Panc1 (cell line): ENCODE measurements at places on chromosomes 2 and 18. TPM values are rescaled to one million over a fixed set of nuclear protein-coding genes. Genes with fewer than 3 reads are reported as not detected.
A peak's percentile ranks its signal among the peaks of the same experiment; 100 is the strongest.

DNA sequence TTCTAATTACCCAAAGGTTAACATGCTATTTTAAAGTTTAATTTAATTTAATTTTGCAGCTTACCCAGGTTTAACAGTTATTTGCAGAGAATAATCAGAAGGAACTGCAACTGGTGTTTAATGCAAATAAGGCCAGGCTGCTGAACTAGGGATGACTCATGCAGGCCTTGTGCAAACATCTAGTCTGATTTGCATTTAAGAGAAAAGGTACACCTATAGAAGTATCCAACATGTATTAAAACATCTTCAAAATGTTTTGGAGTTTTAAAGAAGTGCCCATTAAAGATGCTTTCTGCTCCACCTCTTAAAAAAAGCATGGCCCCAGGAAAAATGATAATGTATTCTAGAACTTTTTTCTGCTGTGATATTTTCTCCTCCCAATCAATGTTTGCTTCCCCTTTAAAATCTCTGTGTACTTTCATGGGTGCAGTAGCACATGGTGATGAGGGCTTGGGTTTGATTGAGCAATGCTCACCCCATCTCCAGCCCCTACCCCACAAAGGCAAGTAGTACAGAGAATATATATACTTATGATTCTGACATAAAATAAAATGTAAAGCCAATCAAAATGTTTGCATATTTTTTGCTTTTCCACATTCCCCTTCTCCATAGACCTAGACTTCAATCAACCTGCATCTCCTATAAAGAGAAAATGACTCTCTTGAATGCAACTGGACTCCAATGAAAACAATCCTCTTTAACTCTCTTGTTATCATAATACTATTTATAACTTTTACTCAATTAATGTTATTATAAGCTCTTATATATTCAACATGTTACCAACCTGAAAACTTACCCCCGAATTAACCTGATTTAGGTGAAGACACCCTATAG is 54.1 kb downstream of the ATP8B1 start:
- H3K27me3 ChIP-seq = no peaks in the 10 kb centered on the region
- no peak for DNase-seq
- peaks cover 26% of the 10 kb centered on the region for H3K4me1 ChIP-seq
- no peak overlapping the region; the same call in 1 of the 2 replicates for H3K4me3 ChIP-seq
- H3K36me3 ChIP-seq = no peaks in the 10 kb centered on the region
- peak overlapping the region; percentile 85 for H3K27ac ChIP-seq

DNA sequence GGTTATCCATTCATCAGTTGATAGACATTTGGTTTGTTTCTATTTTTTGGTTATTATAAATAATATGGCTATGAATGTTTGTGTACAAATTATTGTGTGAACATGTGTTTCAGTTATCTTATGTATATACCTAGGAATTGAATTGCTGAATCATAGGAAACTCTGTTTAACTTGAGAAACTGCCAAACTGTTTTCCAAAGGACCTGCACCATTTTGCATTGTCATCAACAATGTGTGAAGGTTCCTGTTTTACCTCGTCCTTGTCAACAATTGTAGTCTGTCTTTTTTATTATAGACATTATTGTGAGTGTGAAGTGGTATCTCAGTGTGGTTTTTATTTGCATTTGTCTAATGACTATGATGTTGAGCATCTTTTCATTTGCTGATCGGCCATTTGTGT is 17.1 kb downstream of the PDK1 start:
- no peak for DNase-seq
- H3K27me3 ChIP-seq = no peaks in the 10 kb centered on the region
- H3K27ac ChIP-seq = no peak overlapping the region
- no peak overlapping the region for H3K4me3 ChIP-seq
- no peaks in the 10 kb centered on the region for H3K4me1 ChIP-seq
- no peaks in the 10 kb centered on the region for H3K36me3 ChIP-seq

DNA sequence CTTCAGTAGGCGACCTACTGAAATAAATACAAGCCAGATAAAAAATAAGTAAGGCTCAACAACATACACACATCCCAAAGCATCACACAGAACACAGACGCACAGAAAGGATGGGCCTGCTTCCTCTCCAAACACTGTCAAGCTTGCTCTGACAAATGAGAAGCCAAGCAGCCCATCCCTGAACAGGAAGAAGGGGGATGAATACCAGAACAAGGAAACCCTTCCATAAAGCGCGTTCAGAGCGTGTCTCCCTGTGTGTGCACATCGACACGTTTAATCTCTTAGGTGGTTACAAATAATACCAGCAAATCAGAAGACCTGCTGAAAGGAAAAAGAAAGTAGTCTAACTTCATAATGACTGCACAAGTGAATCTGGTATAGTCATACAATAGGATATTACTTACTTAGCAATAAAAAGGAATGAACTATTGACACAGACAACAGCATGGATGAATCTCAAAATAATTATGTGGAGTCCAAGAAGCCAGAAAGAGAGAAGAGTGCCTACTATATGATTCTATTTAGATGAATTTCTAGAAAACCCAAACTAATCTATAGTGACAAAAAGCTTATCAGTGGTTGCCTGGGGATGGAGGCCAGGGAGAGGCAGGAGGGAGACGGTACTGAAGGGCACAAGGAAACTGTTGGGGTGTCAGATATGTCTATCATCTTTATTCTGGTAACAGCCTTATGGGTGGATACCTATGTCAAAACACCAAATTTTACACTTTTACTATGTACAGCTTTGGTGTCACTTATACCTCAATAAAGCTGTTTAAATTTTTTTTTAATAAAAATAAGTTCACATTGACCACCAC is 26.8 kb downstream of the MBOAT2 start:
- no peaks in the 10 kb centered on the region for H3K27me3 ChIP-seq
- no peaks in the 10 kb centered on the region; the same call in 1 of the 2 replicates for H3K4me1 ChIP-seq
- DNase-seq = no peak

Gene MYO3B
- total RNA-seq = 0.05 TPM

GRCh38 chr18:25072205-25072604 is 279.8 kb downstream of the ZNF521 start:
- no peak overlapping the region for H3K27ac ChIP-seq
- H3K27me3 ChIP-seq = peaks cover 2% of the 10 kb centered on the region; the same call in 1 of the 2 replicates
- no peak overlapping the region for H3K4me3 ChIP-seq
- no peaks in the 10 kb centered on the region for H3K4me1 ChIP-seq
- H3K36me3 ChIP-seq = no peaks in the 10 kb centered on the region

- no peak overlapping the region for H3K27ac ChIP-seq
- DNase-seq = no peak
- H3K4me3 ChIP-seq = no peak overlapping the region
- peaks cover 2% of the 10 kb centered on the region; the same call in 1 of the 2 replicates for H3K4me1 ChIP-seq
- peaks cover 50% of the 10 kb centered on the region for H3K36me3 ChIP-seq
- no peaks in the 10 kb centered on the region for H3K27me3 ChIP-seq
Observed at GRCh38 chr2:28906376-28906775, 11.9 kb downstream of the WDR43 start.

Gene MAP2
- 44.9 TPM for total RNA-seq

GRCh38 chr2:113834051-113834730 is 55.7 kb upstream of the ACTR3 start:
- no peaks in the 10 kb centered on the region for H3K27me3 ChIP-seq
- H3K4me1 ChIP-seq = 0 out of 2 replicates have a peak, but pooled peaks cover 2% of the 10 kb centered on the region
- H3K27ac ChIP-seq = no peak overlapping the region
- no peak overlapping the region for H3K4me3 ChIP-seq
- DNase-seq = no peak

DNA sequence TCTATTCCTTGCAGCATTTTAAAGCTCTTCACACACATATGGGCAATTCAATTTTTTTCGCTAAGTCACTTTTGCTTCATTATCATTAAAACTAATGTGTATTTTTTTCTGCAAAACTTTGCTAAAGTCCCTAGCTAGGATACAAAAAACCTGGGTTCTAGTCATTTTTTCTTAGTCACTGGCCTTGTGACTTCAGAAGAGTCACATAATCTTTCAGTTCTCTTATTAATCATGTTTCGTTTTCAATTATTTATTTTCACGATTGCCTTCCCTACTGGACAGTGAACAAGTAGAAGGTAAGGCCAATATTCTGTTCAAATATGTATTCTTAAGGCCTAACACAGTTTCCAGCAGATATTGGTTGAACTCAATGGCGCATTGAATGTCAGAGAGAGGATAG is 60.9 kb upstream of the CYRIA start:
- H3K27me3 ChIP-seq = peaks cover 6% of the 10 kb centered on the region
- DNase-seq = no peak
- no peaks in the 10 kb centered on the region for H3K4me1 ChIP-seq

GRCh38 chr2:134276381-134277172 is 22.7 kb downstream of the MGAT5 start:
- no peaks in the 10 kb centered on the region for H3K4me1 ChIP-seq
- H3K27me3 ChIP-seq = no peaks in the 10 kb centered on the region
- H3K4me3 ChIP-seq = no peak overlapping the region
- no peaks in the 10 kb centered on the region for H3K36me3 ChIP-seq
- no peak for DNase-seq

Gene C2orf66
- 0.33 TPM for total RNA-seq

Gene ATP6V1B1
- total RNA-seq = 0.18 TPM

DNA sequence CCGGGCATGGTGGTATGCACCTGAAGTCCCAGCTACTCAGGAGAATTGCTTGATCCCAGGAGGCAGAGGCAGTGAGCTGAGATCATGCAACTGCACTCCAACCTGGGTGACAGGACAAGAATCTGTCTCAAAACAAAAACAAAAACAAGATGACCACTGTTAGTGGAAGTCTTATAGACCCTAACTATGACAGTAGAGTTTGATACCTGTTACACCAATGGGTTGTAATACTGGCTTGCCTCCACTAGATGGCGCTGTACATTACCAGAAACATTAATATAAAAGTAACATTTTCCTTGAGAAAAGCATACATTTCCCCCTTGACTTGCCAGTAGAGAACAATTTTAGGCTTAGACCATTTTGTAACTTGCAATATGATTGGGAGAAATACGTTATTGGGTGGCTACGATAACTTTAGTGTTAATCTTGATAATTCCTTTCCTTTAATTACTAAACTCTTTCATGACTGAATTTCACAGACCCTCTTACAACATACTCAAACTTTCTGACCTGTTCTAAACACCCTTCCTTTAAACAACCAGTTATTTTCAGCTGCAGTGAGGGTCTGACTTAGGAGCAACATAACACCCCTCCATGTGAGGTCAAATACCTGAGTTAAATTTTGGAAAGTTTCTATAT is 19.5 kb downstream of the SLC25A52 start:
- H3K4me3 ChIP-seq = no peak overlapping the region
- DNase-seq = no peak
- H3K27me3 ChIP-seq = no peaks in the 10 kb centered on the region
- H3K27ac ChIP-seq = no peak overlapping the region
- H3K36me3 ChIP-seq = no peaks in the 10 kb centered on the region

DNA sequence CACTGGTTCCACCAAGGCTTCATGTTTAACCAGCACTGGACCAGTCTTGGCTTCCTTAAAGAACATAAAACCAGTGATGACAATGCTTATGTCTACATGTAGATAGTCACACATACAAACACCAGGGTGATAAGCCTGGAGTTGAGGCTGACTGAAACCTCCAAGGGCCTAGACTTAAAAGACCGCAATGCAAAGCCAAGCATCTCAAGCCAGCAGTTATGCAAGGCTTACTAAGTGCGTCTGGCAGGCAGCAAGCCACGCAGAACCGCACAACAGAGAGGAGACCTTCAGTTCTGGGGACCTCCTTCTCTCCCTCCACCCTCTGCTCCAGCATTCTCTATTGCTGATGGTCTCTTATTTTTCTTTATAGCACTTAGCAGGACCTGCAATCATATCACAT is 63.2 kb upstream of the ACAA2 start:
- DNase-seq = no peak
- H3K27me3 ChIP-seq = peaks cover 3% of the 10 kb centered on the region; the same call in 1 of the 2 replicates
- H3K4me3 ChIP-seq = no peak overlapping the region

GRCh38 chr18:2536493-2536892 is 34.8 kb downstream of the METTL4 start:
- DNase-seq = no peak
- H3K36me3 ChIP-seq = no peaks in the 10 kb centered on the region
- H3K27ac ChIP-seq = no peak overlapping the region
- no peak overlapping the region for H3K4me3 ChIP-seq
- H3K4me1 ChIP-seq = no peaks in the 10 kb centered on the region
- no peaks in the 10 kb centered on the region for H3K27me3 ChIP-seq

DNA sequence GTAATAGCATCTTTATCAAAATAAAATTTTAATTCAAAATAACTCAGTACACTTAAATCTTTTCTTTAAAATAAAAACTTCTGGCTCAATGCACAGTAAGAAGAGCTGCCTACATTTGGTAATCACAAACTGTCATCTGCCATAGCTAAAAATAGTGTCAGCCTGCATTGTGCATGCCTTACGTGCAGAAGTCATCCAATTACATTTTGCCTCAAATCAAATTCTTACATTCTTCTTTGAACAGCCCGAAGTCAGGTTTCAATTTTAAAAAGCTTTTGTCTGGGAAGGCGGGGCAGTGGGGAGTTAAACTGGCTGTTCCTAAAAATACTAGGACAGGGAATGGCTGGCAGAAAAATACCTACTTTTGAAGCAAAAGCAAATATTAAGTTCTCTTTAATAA is 51.1 kb downstream of the RTN4 start:
- H3K27me3 ChIP-seq = no peaks in the 10 kb centered on the region
- no peak for DNase-seq
- H3K4me3 ChIP-seq = no peak overlapping the region
- H3K27ac ChIP-seq = peak overlapping the region; percentile 75

DNA sequence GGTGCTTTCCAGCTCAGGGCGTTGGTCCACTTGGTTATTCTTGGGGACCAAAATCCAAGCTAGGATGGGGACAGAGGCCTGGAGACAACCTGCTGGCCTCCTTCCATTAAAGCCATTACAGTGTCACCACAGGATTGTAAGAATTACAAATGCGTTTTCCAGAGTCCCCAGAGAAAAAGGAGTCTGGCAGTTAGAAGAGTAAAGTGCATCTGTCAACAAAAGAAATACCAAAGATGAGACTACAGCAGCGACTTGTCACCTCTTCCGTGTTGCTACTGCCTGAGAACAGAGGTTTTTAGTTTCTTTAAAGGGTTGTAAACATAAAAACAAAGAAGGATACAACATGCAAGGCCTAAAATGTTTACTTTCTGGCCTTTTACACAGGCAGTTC is 235.7 kb downstream of the AGAP1 start:
- no peak overlapping the region for H3K27ac ChIP-seq
- no peak for DNase-seq
- no peaks in the 10 kb centered on the region for H3K27me3 ChIP-seq

DNA sequence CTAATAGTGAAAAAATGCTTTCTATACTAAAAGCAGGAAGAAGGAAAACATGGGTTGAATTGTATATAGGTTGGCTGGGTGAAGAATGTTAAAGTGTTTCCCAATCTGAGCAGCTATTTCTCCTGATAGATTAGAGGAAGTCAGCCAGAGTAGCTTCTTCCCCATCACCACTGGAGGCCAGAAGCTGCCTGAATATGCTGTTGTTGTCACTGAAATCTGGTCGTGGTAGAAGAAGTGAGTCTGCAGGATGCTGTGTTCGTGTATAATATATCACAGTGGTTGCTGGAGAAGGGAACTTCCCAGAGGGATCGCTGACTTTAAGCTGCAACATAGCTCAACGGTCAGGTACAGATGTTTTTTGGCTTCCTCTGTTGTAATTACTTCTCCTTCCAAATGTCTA is 247.5 kb upstream of the LRATD1 start:
- no peak overlapping the region for H3K4me3 ChIP-seq
- no peaks in the 10 kb centered on the region for H3K4me1 ChIP-seq
- H3K27ac ChIP-seq = no peak overlapping the region
- no peak for DNase-seq
- no peaks in the 10 kb centered on the region for H3K36me3 ChIP-seq

- no peak for DNase-seq
- no peak overlapping the region for H3K4me3 ChIP-seq
- H3K27me3 ChIP-seq = peaks cover 9% of the 10 kb centered on the region; the same call in 1 of the 2 replicates
- H3K4me1 ChIP-seq = no peaks in the 10 kb centered on the region
- H3K36me3 ChIP-seq = no peaks in the 10 kb centered on the region
Observed at GRCh38 chr2:118940486-118941120, 1.4 kb upstream of the MARCO start.

- no peak overlapping the region for H3K27ac ChIP-seq
- no peaks in the 10 kb centered on the region for H3K27me3 ChIP-seq
- peak; percentile 18 for DNase-seq
- no peaks in the 10 kb centered on the region for H3K36me3 ChIP-seq
Observed at GRCh38 chr18:27656167-27656778, 471.2 kb upstream of the CHST9 start.

Gene CSRNP3
- total RNA-seq = not detected
